ENCODE measurements at places on chromosomes 3 and 15. TPM values are rescaled to one million over a fixed set of nuclear protein-coding genes. Genes with fewer than 3 reads are reported as not detected.

DNA sequence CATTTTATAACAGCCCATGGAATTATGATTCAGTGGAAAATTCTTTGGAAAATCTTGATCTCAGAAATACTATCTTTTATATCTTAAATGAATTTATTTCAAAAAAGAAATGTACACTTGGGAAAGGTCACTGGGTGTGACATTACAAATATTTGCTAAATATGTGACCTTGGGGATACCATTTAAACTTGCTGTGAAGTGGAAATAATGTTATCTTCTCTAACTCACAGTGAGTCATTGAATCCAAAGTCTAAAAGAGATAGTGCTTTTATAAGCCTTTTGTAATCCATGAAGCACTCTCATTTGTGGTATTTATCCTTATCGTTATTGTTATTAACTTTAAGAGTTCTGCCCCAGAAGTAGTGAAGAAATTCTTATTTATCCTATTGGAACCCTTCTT is 289.8 kb upstream of the SEMA6D start:
- no peak for DNase-seq
- H3K27me3 ChIP-seq, result no peaks in the 10 kb centered on the region
- peaks cover 9% of the 10 kb centered on the region for H3K4me1 ChIP-seq

DNA sequence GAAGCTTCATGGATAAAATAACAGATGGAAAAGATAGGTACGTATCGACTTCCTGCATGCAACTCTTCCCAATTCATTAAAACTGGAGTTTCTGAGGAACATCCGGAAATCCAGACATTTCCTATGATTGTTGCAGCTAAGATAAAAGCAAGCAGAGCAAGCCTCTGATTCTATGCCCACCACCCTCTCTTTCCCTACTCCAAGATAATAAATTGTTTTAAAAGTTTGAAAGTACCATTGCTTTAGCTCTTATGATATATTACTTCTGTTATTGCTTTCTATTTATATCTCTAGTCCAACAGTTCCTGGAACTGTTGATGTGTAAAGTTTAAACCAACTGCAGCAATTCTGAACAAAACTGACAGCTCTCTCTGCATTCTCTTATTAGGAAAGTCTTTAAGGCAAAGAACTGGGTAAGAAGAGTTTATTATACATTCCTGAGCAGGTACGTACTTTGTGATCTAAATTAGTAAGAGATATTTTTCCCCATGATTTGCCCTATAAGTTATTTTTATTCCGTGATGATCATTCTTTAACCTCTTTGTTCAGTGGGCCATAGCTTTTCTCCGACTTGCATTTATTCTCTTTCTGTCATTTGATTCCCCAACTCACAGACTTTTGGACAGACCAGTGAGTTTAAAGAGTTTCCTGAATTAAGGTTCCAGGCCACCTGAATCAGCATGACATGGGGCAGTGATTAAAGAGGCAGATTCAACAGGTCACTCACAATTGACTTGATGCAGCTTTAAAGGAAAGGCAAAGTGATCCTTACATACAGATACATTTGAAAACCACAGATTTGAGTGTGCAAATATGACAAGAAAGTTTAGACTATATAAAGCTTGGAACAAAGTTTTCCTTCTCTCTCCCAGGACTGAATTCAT is 94.2 kb upstream of the THRB start:
- no peaks in the 10 kb centered on the region for H3K36me3 ChIP-seq
- peaks cover 30% of the 10 kb centered on the region for H3K4me1 ChIP-seq
- no peaks in the 10 kb centered on the region for H3K27me3 ChIP-seq

DNA sequence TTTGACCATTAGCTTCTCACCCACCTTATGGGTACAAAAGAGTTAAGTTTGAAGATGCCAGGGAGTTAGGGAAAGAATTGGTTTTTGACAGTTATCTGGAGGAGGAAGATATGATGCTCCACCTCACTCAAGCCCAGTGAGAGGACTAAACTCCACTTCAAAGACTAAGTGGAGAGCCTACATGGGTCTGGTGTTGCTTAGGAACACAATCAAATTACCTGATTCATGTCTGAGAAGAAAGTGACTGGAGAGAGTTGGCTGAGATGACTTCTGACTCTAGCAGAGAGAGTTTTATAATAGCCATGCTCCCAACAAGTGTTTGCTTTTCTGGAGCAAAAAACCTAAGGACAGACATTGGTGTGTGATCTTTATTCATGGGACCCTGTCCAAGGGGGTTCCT is 43.3 kb downstream of the SUCNR1 start:
- H3K27me3 ChIP-seq, result no peaks in the 10 kb centered on the region
- H3K4me1 ChIP-seq, result peaks cover 15% of the 10 kb centered on the region

DNA sequence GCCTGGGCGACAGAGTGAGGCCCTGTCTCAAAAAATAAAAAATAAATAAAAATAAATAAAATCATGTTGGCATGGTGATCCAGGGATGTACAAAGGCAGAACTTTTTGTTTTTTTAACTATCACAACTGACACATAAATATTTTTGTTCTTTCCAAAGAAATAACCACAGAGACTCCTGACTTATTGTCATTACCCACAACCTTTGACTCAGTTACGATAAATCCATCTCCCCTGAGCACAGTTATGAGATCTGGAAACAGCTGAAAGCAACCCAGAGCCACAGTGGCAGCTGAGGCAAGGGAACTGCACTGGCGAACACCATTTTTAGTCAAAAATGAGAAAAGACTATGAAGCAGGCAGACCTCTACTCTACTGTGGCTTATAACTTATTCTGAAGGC is 24.0 kb downstream of the OSBPL10 start:
- H3K36me3 ChIP-seq, result no peaks in the 10 kb centered on the region
- H3K27me3 ChIP-seq, result no peaks in the 10 kb centered on the region
- H3K27ac ChIP-seq, result no peak overlapping the region
- H3K4me1 ChIP-seq, result peaks cover 24% of the 10 kb centered on the region
- no peak overlapping the region for H3K4me3 ChIP-seq

GRCh38 chr3:56357266-56357665 is 111.0 kb downstream of the ERC2 start:
- no peak overlapping the region for H3K27ac ChIP-seq
- no peak for DNase-seq
- no peaks in the 10 kb centered on the region for H3K36me3 ChIP-seq
- no peaks in the 10 kb centered on the region for H3K27me3 ChIP-seq
- no peaks in the 10 kb centered on the region for H3K4me1 ChIP-seq

DNA sequence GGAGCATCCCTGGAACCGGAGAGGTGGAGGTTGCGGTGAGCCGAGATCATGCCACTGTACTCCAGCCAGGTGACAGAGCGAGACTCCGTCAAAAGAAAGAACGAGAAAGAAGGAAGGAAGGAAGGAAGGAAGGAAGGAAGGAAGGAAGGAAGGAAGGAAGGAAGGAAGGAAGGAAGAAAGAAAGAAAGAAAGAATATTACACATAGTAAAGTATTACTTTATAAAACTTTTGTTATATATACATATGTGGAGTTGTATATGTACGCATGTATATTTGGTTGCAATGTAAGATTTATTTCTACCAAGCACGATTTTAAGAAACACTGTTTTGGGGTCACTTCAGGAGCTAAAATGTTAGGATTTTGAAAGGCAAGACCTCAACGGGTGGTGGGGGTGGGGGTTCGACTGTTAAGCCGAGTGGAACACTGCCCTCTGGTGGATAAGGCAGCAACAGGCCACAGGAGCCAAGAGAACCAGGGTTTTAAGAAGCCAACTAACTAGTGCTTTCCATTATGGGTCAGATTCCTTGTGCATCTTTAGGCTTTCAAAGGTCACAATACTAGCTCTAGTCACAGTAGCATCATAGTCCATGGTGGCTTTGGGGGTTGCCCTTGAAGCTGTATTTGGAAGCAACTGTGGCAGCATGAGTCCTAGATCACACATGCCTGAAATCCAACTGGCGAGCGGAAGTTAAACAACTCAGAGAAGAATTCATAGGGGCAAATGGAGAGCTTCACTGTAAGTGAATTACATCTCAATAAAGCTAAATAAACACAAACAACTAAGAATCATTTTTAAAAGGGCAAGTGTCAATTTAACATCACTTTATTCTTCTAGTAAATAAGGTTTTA is 22.5 kb downstream of the GLB1 start:
- H3K36me3 ChIP-seq, result no peaks in the 10 kb centered on the region
- no peaks in the 10 kb centered on the region for H3K27me3 ChIP-seq
- DNase-seq, result peak; percentile 81

DNA sequence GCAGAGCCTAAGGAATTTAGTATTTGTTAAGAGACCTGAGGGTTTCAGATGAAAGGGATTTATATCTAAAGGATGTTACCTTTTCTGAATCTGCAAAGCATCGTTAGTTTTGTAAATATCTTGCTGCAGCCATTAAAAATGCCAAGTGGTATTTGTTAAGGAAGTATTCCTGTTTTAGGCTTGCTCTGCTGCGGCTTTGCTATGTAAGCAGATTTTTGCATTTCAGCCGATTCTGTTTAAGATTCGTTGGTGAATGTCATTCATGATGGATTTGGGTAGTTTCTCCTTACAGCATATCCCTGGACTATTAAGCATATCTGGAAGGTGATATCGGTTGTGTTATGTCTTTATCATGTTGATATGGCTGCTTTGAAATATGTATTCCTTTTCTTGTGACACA is 1.0 kb downstream of the USP8 start:
- 0 out of 2 replicates have a peak overlapping the region, but pooled peaks have one; percentile 77 for H3K27ac ChIP-seq
- H3K27me3 ChIP-seq, result no peaks in the 10 kb centered on the region
- DNase-seq, result peak; percentile 55
- H3K4me1 ChIP-seq, result peaks cover 10% of the 10 kb centered on the region

GRCh38 chr15:29686445-29687203 is 135.6 kb downstream of the TJP1 start:
- no peaks in the 10 kb centered on the region for H3K27me3 ChIP-seq
- DNase-seq, result no peak
- no peak overlapping the region for H3K4me3 ChIP-seq
- no peak overlapping the region for H3K27ac ChIP-seq

DNA sequence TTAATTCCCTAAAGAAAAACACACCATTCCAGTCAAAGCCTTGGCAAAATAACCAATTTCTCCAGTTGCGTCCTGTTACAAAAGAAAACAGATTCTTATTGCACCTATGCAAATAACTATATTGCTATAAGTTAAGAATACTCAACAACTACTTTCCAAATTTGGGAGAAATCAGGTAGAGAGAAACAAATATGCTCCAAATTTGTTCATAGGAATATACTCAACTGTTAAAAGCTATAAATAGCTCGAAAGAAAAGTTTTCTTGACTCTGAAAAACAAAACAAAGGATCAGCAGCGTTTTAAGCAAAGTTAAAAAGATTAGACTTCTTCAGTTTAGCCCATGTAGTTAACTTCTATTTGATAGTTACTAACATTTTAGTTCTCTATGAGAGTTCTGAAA is 20.1 kb upstream of the SKIL start:
- no peak overlapping the region for H3K27ac ChIP-seq
- no peaks in the 10 kb centered on the region for H3K36me3 ChIP-seq
- no peak for DNase-seq
- H3K4me1 ChIP-seq, result no peaks in the 10 kb centered on the region
- no peaks in the 10 kb centered on the region for H3K27me3 ChIP-seq

DNA sequence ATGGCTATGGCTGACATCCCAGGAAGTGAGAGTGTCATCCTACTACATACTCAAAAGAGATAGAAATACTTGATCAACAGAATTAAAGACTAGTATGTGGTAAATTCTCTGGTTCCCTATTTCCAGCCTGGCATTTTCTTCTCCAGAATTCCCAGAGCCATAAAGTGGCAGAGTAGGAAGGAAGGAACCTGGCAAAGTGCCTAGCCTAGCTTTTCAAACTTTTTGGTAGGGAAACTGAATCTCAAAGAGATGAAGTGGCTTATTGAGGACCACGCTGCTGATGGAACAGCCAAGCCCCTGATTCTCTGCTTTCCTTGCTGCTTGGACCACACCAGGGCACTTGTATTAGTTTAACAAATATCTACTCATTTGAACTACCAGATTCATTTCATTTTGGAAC is 312.4 kb upstream of the RORA start:
- H3K36me3 ChIP-seq, result no peaks in the 10 kb centered on the region
- H3K27ac ChIP-seq, result no peak overlapping the region
- H3K27me3 ChIP-seq, result no peaks in the 10 kb centered on the region
- H3K4me3 ChIP-seq, result no peak overlapping the region

GRCh38 chr3:99499235-99500158 is 138.9 kb upstream of the COL8A1 start:
- H3K36me3 ChIP-seq, result no peaks in the 10 kb centered on the region
- no peaks in the 10 kb centered on the region for H3K27me3 ChIP-seq
- H3K4me3 ChIP-seq, result no peak overlapping the region
- no peak overlapping the region for H3K27ac ChIP-seq
- peak; percentile 75 for DNase-seq

- H3K36me3 ChIP-seq, result no peaks in the 10 kb centered on the region
- no peak overlapping the region for H3K27ac ChIP-seq
- no peak overlapping the region for H3K4me3 ChIP-seq
- 0 out of 2 replicates have a peak, but pooled peaks cover 10% of the 10 kb centered on the region for H3K4me1 ChIP-seq
- DNase-seq, result no peak
- H3K27me3 ChIP-seq, result no peaks in the 10 kb centered on the region
Measured at GRCh38 chr3:72258361-72259141, 473.6 kb upstream of the PROK2 start.

The TEX55 gene
- not detected for polyA plus RNA-seq

The AGBL1 gene
- polyA plus RNA-seq, result not detected

The ZNF197 gene
- 7.4 TPM for polyA plus RNA-seq

The ST3GAL6 gene
- polyA plus RNA-seq, result 0.56 TPM

The AADAC gene
- polyA plus RNA-seq, result not detected
